ENCODE measurements at places on chromosomes 12 and 14.

DNA sequence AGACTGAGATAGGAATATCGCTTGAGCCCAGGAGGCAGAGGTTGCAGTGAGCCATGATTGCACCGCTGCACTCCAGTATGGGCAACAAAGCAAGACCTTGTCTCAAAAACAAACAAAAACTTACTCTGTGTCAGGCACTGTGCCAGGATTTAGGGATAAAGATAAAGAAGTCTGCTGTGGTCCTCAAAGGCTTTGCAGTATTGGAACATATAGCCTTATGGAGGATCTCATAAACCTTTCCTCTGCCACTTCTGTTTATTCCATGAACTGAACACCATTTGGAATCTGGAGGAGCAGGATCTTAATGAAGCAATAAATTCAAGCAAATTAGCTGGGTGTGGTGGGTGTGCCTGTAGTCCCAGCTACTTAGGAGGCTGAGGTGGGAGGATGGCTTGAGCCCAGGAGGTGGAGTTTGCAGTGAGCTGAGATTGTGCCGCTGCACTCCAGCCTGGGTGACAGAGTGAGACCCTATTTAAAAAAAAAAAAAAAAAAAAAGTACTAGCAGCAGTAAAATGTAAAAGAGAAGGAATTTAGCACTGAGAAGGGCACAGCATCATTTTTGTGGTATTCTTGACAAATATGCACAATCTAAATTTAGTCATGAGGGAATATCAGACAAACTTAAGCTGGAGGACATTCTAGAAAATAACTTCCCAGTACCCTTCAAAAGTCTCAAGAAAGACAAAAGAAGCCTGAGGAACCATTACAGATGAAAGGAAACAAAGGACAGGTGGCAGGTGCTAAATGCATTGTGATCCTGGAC is 27.1 kb downstream of the BMAL2 start:
- peak; percentile 69 for DNase-seq

GRCh38 chr12:10562306-10562933 is 51.0 kb downstream of the MAGOHB start:
- DNase-seq: peak; percentile 42

DNA sequence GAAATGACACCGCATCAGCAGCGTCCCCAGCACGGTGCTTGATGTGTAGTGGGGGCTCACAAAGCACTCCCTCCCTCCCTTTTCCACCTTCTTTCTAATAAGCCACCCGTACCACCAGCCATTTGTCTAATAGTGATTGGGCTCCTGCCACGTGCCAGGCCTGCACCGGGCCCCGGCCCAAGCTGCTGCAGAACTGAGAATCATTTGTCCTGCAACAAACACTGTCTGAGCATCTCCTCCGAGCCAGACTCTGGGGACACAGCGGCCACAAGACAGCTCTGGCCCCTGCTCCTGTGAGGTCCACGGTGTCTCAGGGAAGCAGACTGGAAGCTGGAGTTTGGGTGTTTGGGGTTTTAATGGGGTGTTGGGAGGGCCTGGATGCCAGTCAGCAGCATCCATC is 43.9 kb downstream of the MVK start:
- DNase-seq: no peak

DNA sequence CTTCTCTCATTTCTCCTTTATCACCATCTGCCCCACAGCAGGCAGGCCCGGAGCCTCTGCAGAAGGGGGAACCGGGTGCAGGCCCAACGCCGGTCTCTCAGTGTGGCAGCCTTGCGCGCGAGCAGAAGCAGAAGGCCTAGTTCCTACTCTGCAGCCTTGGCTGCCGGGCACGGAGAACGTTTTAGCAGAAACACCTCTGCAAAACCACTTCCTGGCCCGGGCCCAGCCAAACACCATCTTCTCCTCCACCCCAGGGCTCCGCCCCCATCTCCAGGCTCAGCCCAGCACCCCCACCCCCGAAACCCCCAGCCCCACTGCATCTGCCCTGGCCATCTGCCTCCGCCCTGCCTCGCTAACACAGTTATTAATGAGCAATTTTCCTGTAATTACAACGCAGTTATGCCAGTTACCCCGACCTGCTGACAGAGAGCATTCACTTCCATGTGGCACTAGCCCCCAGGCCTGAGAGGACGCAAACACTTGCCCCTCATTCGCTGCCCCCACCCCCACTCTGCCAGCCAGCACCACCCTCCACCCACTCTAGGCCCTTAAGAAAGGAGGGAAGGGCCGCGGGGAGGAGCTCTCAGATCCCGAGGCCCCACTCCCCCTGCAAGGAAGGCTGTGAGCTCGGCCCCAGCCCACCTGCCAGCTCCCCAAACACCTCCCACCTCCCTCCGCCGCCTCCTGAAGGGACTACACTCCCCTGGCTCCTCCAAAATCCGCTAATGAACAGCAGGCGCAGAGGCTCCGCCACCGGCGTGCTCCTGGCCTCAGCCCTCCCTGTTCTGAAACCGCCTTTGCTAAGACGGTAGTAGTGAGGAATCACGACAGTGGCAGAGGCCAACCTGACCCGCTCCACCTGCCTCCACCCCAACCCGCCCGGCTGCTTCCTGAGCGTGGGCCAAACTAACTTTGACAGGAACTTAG is 44.7 kb upstream of the FBRSL1 start:
- no peak for DNase-seq

GRCh38 chr14:28412077-28412476 is 354.5 kb upstream of the FOXG1 start:
- no peak for DNase-seq

DNA sequence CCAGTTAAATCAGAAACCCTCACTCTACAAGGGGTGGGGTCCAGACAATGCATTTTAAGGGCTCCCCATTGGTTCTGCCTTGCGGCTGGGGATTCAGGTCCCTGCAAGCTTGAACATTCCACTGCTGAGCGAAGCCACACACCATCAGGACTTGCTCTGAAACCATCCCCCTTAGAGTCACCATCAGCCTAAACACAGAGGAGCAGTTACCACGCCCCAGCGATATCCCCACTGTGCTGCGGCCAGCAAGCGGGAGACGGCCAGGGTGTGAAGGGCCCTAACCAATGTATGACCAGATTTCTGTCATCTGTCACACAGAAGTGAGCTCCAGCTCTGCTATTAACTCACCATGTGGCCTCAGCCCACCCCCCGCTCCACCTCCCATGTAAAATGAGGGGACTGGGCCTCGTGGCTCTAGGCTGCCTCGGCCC is 29.7 kb downstream of the CCDC88C start:
- DNase-seq: no peak

DNA sequence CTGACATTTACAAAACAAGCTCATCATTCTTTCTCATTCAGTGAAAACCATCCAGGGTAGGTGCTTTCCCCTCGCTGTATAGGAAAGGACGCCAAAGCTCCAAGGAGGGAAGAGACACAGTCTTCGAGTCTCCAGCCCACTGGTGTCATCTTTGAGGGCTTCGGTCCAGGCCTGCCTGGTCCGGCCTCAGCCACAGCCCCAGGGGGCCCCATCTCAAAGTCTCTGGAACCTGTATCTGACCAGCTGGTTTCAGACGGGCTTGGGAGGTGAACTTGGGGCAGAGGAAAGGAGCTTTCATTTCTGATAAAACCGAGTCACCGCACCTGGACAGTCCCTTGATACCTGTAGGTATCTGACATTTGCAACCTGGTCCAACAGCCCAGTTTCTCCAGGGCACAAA is 229.5 kb upstream of the RTL1 start:
- DNase-seq: no peak

Data from fibroblast of skin of scalp (primary cell).